IMR-90 (cell line): ENCODE measurements at places on chromosomes 4 and X. TPM values are rescaled to one million over a fixed set of nuclear protein-coding genes. Genes with fewer than 3 reads are reported as not detected.

Gene PCDH18
- 108 and 119 TPM in 2 replicates for total RNA-seq

Gene SPOCK3
- total RNA-seq: not detected in 2 replicates

Gene ZNF280C
- total RNA-seq: 4.5 and 6.1 TPM in 2 replicates

GRCh38 chr4:120703908-120704307, 218.6 kb downstream of the PRDM5 start:
- DNase-seq: no peak

GRCh38 chr4:105637408-105638176, 70.9 kb downstream of the INTS12 start:
- DNase-seq: peak; percentile 3

DNA sequence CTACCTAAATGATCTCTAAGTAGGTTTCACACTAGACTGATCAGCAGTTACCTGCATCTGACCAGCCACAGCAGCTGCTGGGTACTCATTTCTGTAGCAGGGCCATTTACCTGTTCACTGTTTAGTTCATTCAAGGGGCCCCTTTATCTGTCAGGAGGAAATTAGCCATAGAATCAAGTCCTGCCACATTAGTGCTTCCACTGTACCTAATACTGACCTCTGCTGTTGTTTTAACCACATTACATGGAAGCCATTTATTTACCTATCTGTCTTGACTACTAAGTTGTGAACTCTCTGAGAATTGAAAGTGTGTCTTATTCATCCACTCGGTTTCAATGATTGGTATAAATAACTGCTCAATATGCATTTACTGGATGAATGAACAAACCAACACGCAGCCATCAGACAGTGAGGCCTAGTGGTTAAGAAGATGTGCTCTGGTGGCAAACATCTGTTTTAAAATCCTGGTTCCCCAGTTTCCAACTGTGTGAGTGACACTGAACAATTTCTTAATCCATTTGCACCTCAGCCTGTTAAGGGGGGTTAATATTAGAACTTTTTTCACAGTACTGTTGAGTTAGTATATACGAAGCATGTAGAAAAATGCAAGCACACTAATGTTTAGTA, 30.0 kb upstream of the ANXA5 start:
- DNase-seq: peak; percentile 78

DNA sequence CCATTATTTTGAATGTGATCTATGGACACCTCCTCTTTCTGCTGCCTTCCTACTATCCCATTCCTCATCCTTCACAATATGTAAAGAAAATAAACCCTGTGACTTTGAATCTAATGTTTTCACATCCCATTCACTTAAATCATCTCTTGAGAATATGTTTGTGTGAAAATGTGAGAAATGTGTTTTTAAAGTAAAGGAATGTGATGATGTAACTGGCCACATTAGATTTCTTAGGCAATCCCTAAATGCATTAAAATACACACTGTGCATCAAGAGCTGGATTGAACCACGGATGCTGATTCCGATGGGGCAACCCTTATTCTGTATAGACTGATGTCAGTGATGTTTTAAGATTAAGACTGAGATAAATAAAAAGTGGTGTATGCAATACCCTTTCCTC, 558.9 kb upstream of the TENM3 start:
- DNase-seq: peak; percentile 87
